Stimulated activated CD4-positive, alpha-beta T cell treated with anti-CD3 and anti-CD28 coated beads, TNF-alpha, amount 100 ng/mL, for 24 hours (primary cell): ENCODE measurements at places on chromosomes 2 and 18.

DNA sequence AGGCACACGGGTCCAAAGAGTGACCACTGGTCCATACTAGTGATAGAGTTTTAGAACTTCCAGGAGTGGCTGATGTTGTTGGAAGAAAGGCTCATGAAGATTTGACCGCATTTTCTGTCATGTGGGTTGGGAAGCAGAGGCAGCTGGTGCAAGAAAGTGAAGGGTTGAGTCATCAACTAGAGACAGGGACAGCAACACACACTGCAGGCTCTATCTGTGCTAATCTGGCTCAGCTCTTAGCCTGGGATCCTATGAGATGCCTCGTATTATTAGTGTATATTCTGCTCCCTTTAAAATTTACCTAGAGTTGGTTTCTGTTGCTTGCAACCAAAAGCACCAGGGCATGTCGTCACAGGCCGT, 2.5 kb upstream of the SH3RF3 start:
- no peak for DNase-seq

DNA sequence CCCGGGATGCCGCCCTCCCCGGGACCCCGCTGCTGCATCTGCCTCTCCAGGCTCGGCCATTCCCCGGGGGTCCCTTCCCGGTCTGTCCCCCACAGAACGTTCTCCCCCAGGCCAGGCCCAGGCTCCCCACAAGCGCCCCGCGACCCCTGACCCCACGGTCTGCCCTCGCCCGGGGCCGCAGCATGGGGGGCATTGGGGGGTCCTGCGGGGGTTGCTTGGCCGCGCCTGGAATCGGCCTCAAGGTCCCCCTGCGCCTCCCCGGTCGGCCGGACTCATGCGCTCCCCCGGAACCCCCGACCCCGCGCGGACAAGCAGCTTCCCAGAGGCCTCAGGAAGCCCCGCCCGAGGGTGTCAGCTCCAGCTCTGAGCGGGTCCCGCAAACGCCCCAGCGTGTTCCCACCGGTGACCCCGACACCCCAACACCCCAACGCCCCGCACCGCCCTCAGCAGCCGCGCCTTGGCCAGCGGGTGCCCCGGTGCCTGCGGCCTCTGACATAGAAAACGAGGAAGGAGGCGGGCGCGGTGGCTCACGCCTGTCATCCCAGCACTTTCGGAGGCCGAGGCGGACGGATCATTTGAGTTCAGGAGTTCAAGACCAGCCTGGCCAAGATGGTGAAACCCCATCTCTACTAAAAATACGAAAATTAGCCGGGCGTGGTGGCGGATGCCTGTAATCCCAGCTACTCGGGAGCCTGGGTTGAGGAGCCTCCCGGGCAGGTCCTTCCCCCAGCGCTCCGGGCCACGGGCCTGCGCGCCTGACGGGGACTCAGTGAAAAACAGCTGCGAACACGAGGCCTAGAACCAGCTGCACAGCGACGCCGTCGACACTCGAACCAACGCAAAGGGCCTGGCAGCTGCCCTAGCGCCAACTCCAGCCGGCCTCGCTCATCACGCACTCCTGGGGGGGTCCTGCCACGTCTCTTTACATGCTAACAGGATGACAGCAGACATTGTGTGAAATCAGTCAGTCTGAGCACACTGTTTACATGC, 61.8 kb upstream of the CTDP1 start:
- no peak for DNase-seq

DNA sequence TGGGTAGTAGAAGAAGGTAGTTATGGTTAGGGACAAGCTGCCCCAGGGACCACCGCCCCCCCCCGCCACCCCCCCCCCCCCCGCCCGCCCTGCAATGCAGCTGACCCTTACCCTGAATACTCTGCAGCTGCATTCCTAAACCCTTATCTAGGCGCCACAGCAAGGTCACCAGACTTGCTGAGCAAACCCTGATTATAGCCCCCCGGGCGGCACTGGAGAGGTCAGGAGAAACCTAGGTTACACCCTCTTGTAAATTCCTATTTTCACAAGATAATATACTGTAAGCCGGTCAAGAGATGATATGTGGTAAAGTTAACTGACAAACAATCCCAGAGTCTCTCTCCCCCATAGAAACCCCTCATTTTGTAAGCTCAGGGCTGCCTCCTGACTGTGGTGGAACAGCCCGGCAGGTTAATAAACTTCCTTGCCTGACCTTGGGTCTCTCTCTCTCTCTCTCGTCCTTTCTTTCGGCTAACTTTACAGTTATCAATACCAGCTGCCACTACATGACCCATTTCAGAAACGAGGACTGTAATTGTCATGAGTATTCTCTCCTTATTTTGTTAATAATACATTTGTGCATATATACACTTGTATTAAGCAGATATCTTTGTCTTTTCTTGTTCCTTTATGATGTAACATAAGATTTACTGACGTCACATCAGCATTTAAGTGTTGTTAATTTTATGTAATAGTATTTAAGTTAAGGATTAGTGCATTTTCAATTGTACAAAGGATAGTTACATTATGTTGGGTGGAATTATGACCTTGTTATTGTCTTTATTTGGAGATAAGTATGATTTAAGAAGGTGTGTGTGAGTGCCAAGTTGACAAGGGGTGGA, 22.8 kb upstream of the SMAD4 start:
- no peak for DNase-seq

DNA sequence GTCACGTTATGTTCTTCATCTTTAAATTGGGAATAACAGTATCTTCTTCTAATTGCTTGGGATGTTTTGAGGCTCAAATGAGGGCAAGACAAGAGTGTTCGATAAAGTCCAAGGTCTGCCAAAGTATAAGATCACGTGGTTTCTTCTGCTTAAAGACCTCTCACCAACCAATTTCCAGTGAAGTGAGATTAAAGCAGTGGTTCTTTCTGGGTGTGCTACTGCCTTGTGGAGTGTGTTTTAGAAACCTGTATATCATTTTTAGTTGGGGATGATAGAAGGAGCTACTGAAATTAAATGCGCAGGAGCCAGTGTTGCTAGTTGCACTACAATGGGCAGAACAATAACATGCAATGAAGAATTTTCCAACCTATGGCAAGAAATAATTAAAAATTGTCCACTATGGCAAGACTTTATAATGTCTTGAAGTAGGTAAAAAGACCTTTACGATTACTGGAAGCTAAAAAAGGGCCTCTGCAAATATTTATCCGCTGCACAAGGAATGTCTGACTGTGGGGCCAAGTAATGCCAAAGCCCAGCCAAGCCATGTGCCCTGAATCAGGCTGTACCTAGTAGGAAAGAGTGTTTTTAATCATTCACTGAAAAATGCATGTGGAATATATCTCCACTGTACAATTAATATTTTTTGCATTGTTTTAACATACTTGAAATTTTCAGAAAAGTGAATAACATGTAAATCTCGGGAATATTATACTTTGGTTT, 244.5 kb upstream of the REG3G start:
- DNase-seq = no peak

DNA sequence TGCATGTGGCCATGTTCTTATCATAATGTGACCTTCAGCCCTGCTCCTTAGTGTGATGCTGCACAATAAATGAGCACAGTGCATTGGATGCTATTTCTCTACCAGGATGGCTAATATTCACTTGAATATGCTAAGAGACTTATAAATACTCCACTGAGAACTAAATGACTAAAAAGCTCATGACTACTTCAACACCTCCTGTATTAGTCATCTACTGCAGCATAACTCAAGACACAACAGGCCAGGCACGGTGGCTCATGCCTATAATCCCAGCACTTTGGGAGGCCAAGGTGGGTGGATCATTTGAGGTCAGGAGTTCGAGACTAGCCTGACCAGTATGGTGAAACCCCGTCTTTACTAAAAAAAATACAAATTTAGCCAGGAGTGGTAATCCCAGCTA, 213.4 kb downstream of the RND3 start:
- DNase-seq = no peak

GRCh38 chr2:232530626-232531260, 4.8 kb downstream of the CHRND start:
- no peak for DNase-seq

DNA sequence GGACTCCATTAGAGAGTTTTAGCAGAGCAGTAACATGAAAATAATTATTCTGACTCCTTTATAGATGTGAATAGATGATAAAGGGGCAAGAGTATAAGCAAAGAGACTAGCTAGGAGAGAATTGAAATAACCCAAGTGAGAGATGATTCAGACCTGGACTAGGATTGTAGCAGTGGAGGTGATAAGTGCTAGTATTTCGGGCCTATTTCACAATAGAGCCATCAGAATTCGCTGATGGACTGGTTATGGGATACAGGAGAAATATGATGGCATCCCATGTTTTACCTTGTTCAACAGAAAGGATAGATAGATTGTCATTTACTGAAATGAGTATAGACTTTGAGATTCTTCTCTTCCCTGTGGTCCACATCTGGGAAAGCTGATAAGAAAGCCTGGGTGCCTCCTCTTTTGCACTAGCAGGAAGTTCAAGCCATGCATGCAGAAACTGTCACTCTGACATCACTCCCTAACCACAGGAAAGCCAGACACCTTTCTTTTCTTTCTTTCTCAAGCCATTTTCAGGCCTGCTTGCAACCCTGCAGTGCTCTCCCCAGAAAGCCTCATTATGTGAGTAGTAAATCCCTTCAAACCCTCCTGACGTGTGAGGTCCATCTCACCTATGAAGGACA, 25.3 kb downstream of the DYNAP start:
- no peak for DNase-seq

DNA sequence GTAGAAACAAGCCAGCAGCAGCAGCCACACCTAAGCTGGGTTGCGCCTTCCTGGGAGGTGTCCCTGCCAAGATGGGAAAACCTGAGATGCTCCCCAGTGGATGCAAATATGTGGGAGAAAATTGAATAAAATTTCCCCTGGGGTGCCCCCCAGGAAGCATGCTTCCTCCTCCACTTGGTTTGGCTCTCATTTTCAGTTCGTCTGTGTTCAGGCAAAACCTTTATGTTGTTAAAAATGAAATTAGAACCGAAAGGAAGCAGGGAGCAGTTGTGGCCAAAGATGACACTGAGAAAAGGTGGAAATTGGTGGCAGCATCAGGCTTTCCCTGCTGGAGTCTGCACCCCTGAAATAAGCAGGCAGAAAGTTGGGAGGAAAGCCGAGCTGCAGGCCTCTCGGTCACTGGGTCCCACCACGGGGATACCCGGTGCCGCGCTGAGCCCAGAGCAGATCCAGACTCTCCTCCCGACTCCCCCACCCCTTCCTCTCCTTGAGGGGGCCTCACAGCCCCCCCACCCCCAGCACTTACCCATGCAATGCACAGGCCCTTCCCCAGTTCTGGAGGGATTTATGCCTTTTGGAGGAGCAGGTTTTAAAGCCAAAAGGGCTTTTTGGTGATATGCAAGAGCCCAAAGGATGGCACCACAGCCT, 267.7 kb upstream of the SPRED2 start:
- DNase-seq = no peak

- DNase-seq = no peak
These were observed 38.4 kb upstream of the COBLL1 start for GRCh38 chr2:164879901-164880535.

GRCh38 chr2:235605312-235606003, 111.6 kb downstream of the AGAP1 start:
- no peak for DNase-seq

DNA sequence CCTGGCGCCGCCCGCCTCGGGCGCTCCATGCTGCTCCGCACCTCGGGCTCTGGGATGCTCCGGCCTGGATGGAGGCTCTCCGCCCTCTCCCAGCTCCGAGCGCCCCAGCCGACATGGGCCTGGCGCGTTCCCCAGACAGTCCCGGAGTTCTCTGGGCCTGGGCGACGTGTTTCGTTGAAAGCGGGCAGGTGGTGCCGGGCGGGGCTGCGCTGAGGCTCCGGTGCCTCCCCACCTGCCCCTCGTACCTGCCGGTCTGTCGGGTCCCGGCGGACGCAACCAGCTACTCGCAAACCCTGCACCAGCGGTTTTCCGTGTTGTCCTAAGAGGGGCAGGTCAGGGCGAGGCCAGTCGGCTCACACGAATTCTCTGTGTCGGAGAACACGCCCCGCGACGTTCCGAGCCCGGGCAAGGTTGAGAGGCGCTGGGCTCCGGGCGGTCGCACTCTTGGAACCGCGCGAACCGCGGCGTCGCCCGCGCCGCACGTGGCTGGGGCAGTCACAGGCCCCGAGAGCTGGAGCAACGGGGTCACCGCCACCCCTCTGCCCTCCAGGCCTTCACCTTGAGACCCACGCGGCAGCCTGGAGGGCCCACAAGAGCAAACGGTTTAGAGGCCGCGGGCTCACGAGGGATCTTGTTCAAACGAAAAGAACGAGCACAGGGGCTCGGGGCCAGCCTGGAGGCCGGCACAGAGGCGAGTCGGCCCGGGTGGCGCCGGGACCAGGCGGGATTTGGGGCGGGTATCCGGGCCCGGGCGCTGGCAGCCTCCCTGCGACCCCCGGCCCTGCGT, 4.2 kb upstream of the SIX2 start:
- no peak for DNase-seq

DNA sequence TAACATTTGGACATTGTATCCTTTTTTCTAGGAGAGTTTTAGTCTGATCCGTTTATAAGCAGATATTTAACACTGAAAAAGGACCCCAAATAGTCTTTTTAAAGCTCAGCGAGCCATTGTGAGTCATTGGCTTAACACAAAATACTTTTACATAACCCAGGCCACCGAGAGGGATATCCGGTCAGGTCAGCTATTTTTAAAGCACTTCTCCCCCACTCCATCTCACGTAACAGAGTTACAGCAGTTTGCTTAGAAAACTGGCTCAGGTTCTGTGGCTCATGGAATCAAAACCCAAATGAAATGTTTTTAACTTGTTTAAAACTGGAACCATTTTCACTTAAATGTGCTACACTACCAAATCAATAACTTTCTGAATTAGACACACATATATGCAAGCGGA, 23.9 kb downstream of the COL4A3 start:
- no peak for DNase-seq

DNA sequence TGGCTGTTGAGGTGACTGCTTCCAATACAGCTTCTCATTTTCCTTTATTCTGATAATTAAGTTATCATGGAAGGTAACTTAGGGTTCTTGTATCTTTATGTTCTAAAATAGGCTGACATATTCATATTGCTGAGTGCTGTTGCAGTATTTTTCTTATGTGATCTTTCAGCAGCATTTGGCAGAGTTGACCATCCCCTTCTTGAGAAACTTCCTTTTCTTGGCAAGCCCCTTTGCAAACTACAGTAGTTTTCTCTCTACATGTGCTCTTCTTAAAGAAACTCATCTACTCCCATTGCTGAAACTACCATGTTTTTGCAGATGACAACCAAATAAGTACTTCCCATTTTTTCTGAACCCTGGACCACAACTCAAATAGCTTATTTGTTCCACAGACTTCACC, 476.5 kb upstream of the TRIB2 start:
- no peak for DNase-seq

DNA sequence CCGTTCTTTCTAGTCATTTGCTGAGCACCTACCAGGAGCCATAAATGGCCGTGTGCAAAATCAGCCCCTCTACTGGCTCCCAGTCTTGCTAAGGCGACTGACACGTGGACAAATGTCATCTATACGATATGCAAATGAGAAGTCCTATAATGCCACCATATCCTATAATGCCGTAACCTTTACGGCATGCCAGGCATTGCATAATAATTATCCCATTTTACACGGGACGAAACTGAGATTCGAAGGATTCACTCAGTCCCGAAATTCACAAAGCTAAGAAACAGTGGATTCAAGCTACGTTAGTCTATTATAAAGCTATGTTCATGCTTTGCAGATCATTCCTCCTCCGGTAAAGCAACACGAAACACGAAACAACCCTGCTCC, 34.1 kb upstream of the RNF149 start:
- DNase-seq = no peak
